ENCODE measurements at places on chromosomes 11 and 22. TPM values are rescaled to one million over a fixed set of nuclear protein-coding genes. Genes with fewer than 3 reads are reported as not detected.

Gene OR51B4
- not detected for total RNA-seq

DNA sequence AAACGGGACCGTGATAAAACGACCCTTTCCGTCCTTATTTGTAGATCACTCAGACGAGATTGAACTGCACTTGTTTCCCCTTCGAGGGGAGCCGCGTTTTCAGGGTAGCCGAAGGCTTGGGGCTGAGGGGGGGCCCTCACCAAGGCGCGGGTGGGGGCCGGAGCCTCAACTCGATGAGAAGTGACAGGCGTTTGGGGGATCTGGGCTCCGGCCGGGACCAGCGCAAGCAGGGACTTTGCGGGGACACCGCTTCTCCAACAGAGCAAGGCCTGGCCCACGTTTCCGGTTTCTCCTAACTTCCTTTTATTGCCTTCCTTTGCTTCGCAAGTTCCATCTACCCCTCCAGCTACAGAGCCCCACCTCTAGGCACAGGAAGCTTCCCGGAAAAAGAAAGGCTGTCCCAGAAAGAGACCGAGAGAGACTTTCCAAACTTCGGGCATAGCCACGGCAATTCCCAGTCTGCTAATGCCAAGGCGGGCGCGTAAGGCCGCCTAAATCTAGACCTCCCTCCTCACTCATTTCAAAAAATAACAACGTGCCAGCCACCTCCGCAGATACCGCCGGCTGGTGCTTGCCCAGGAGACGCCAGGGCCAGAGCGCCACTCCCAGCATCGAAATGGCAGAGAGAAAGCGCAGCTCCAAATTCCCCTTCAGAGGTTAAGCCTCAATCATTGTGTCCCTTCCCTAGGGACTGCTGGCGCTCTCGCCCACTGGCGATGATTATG, 6.6 kb downstream of the PAX6 start:
- peaks cover 74% of the 10 kb centered on the region for H3K27me3 ChIP-seq
- peak overlapping the region; percentile 34 for H3K4me3 ChIP-seq
- DNase-seq = no peak
- H3K36me3 ChIP-seq = no peaks in the 10 kb centered on the region

DNA sequence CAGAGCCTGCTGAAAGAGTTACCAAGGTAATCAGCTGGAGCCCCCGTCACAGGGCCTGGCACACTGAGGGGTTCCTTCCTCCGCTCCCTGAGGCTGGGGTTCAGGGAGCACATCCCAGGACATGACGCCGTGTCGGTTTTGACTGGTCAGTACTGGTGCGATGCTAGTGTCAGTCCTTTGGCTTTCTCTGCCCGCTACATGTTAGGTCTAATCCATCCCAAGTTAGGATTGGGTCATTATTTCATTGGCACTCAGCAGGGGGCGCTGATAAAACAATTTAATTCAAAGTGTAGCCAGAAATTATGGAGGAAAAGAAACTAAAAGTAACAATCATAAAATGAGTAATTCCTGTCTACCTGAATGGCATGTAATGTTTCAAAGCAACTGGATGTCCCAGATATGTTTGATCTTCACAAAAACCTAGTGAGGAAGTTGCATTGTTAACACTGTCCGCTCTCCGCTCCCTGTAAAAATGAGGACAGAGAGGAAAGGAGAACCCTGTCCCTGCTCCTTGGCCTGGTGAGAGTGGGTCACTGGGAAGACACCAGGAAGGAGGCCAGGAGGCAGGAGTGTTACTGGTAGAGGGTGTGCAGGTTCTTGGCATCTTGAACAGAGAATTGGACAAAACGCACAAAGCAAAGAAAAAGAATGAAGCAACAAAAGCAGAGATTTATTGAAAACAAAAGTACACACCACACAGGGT, 27.1 kb downstream of the TSKU start:
- DNase-seq = peak; percentile 61
- H3K4me3 ChIP-seq = no peak overlapping the region

Gene SIAE
- total RNA-seq = 4.8 TPM

Gene CCDC116
- total RNA-seq = not detected

- H3K4me1 ChIP-seq = peaks cover 32% of the 10 kb centered on the region
- no peaks in the 10 kb centered on the region for H3K27me3 ChIP-seq
- DNase-seq = no peak
- no peaks in the 10 kb centered on the region for H3K36me3 ChIP-seq
- H3K4me3 ChIP-seq = no peak overlapping the region
- no peak overlapping the region for H3K27ac ChIP-seq
Measured at GRCh38 chr11:48004456-48004855, 24.1 kb downstream of the PTPRJ start.

- H3K4me3 ChIP-seq = no peak overlapping the region
- no peak overlapping the region for H3K27ac ChIP-seq
- H3K27me3 ChIP-seq = no peaks in the 10 kb centered on the region
- no peak for DNase-seq
- no peaks in the 10 kb centered on the region for H3K4me1 ChIP-seq
- H3K36me3 ChIP-seq = no peaks in the 10 kb centered on the region
Measured at GRCh38 chr11:110134110-110134509, 40.9 kb downstream of the ZC3H12C start.

- no peaks in the 10 kb centered on the region for H3K27me3 ChIP-seq
- H3K4me1 ChIP-seq = no peaks in the 10 kb centered on the region
- no peak for DNase-seq
- no peak overlapping the region for H3K27ac ChIP-seq
- no peaks in the 10 kb centered on the region for H3K36me3 ChIP-seq
- H3K4me3 ChIP-seq = no peak overlapping the region
Measured at GRCh38 chr22:39958949-39959639, 1.1 kb upstream of the TMA7B start.

DNA sequence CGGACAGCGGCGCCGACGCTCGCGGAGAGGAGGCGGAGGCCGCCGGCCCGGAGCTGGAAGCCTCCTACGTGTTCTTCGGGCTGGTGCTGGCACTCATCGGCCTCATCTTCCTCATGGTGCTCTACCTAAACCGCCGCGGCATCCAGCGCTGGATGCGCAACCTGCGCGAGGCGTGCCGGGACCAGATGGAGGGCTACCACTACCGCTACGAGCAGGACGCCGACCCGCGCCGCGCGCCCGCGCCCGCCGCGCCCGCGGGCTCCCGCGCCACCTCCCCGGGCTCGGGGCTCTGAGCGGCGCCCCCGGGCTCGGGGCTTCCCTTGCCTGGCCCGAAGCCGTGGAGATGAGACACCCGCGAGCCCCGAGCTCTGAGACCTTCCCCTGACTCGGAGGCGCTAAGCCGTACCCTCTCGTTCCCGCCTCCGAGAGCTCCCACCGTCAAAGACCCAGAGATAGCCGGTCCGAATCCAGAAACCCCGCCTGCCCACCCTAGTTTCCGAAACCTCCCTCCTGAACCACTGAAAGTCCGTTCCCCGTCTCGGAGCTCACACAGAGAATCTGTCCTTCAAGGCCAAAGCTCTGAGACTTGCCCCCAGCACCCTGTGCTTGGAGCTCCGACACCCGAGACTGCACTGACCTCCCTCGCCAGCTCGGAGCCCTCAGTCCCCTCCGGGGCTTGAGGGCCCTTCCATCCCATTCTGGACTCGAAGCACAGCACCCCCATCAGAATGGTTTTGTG, 1.5 kb downstream of the TPBGL start:
- peaks cover 5% of the 10 kb centered on the region for H3K27me3 ChIP-seq
- no peaks in the 10 kb centered on the region for H3K36me3 ChIP-seq
- no peak for DNase-seq
- H3K4me1 ChIP-seq = peaks cover 2% of the 10 kb centered on the region

Gene KCTD14
- 0.96 TPM for total RNA-seq

Gene RIMBP3B
- total RNA-seq = not detected

Gene BSCL2
- total RNA-seq = 55.9 TPM

Gene CLDN5
- total RNA-seq = 482 TPM

DNA sequence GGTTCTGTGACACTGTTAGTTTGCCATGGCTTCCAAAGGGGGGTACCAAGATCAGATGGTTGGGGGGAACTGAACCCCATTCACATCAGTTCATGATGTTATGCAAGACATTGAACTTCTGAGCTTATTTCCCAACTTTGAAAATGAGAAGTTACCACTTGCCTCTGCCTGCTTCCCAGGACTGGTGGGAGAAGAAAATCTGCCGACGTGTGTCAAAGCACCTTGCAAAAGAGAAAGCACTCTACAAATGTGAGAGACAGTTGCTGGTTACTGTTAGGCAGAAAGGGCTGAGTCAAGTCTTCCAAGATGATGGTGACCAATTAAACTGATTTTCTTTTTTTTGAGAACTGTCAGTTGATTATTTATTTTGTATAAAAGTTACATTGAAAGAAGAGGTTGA, 45.6 kb downstream of the SMCO4 start:
- H3K4me1 ChIP-seq = no peaks in the 10 kb centered on the region
- no peaks in the 10 kb centered on the region for H3K36me3 ChIP-seq
- no peak overlapping the region for H3K27ac ChIP-seq
- no peak overlapping the region for H3K4me3 ChIP-seq

Gene KCNJ4
- not detected for total RNA-seq

DNA sequence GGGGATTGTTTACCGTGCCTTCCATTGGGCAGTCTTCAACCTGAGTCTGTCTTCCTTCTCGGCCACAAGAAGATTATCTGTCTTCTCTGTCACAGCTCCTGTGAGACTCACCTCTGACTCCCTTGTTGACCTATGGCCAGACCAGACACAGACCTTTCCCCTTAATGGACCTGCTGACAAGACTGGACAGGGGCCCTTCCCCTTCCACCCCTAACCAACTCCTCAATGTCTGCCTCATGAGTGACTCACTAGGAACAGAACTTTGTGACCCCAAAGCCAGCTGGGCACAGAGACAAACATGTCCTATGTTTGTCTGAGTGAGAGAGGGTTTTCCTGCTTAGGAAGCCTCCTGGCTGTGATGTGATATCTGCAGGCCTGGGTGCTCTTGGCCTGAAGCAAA, 405.0 kb downstream of the BRD1 start:
- H3K27me3 ChIP-seq = no peaks in the 10 kb centered on the region
- DNase-seq = no peak
- no peaks in the 10 kb centered on the region for H3K4me1 ChIP-seq
- H3K4me3 ChIP-seq = no peak overlapping the region

GRCh38 chr22:29207243-29207550, 1.5 kb downstream of the EMID1 start:
- H3K4me1 ChIP-seq = no peaks in the 10 kb centered on the region
- H3K27ac ChIP-seq = no peak overlapping the region
- H3K27me3 ChIP-seq = no peaks in the 10 kb centered on the region
- DNase-seq = no peak

Gene STX3
- total RNA-seq = 18.0 TPM

- H3K4me1 ChIP-seq = no peaks in the 10 kb centered on the region
- peak; percentile 1 for DNase-seq
- no peak overlapping the region for H3K27ac ChIP-seq
- no peaks in the 10 kb centered on the region for H3K36me3 ChIP-seq
- H3K27me3 ChIP-seq = no peaks in the 10 kb centered on the region
Measured at GRCh38 chr11:2788168-2789071, 88.6 kb upstream of the KCNQ1OT1 start.
